ENCODE measurements at places on chromosomes 7 and 10. TPM values are rescaled to one million over a fixed set of nuclear protein-coding genes. Genes with fewer than 3 reads are reported as not detected.

DNA sequence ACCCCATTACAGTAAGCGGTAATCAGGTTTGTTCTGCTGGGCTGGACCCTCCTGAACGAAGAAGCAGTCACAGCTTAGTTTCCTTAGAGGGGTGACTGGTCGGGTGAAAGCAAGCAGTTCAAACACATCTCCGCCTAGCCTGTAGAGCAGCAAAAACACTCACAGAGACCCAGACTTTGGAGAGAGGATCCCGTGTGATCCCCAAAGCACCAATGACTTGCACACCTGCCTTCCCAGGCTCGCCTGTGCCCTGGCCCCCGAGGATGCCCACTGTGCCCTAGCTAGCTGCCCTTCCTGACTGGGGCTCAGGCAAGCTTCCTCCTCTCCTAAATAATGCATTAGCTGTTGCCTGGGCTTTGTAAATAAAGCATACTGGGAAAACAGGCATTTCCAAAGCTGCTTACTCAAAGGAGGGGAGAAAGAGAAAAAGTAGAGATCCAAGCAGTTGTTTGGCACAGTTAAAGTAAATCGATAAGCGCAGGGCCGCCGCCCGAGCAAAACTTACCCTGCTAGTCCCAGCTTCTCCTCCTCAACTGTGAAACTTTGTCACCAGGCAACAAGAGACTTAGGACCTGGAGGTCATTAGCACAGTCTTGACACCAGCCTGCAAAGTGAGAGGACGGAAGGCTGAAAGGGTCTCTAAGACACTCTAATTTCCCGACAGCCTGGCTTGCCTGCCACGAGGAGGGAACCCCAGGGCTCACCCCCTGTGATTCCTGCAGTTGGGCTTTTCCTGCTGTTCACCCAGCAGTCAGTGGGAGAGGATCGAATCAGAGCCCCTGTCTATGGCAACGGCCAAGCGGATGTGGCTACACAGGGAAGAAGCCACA, 4.8 kb downstream of the LRRC18 start:
- no peak overlapping the region for H3K27ac ChIP-seq
- DNase-seq = no peak
- no peaks in the 10 kb centered on the region for H3K4me1 ChIP-seq
- H3K27me3 ChIP-seq = no peaks in the 10 kb centered on the region

- H3K27ac ChIP-seq = no peak overlapping the region
- H3K4me1 ChIP-seq = no peaks in the 10 kb centered on the region
- peaks cover 16% of the 10 kb centered on the region for H3K36me3 ChIP-seq
These were observed 73.2 kb downstream of the SPDYE5 start for GRCh38 chr7:75565132-75565837.

- DNase-seq = no peak
- H3K27ac ChIP-seq = no peak overlapping the region
- no peak overlapping the region for H3K4me3 ChIP-seq
- H3K4me1 ChIP-seq = no peaks in the 10 kb centered on the region
- no peaks in the 10 kb centered on the region for H3K36me3 ChIP-seq
These were observed 484.9 kb downstream of the GPAM start for GRCh38 chr10:111698711-111699110.

ARHGAP22 gene
- total RNA-seq = not detected

Data from activated naive CD4-positive, alpha-beta T cell treated with anti-CD3 and anti-CD28 coated beads for 36 hours (primary cell).